ENCODE measurements at places on chromosomes 12 and 14. TPM values are rescaled to one million over a fixed set of nuclear protein-coding genes. Genes with fewer than 3 reads are reported as not detected.

- DNase-seq, result no peak
These were observed 14.4 kb upstream of the CCER1 start for GRCh38 chr12:90969346-90969745.

DNA sequence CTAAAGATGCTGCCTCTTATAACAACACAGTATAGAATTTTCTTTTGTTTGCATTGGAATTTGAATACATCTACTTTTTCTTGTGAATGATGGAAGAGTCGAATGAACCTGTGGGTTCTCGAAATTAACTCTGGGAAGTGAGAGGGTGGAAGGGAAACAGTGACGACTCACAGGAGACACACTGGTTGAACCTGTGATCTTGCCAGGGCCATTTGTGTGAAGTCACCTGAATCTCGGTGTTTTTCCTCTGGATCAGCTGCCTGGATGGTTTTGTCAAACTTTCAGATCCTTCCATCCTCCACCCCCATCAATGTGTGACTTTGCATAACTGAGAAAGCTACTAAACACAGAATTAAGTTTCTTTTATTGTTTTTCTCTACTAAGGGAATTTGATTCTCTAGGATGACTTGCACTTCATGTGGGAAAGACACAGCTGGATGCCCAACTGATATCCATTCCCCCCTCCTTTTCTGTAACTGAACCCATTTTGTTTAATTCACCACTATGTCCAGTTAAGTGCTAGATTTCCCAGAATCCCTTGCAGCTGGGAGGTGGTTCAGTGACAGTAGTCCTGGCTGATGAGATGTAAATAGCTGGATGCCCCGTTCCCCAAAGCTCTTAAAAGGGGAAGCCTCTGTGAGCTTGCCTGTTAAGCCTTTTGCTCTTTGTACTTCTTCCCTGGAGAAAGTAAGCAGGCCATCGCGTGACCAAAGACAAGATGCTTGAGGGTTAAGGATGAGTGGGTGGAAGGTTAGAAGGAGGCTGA lies 6.3 kb downstream of the PPFIBP1 start:
- DNase-seq, result no peak

DNA sequence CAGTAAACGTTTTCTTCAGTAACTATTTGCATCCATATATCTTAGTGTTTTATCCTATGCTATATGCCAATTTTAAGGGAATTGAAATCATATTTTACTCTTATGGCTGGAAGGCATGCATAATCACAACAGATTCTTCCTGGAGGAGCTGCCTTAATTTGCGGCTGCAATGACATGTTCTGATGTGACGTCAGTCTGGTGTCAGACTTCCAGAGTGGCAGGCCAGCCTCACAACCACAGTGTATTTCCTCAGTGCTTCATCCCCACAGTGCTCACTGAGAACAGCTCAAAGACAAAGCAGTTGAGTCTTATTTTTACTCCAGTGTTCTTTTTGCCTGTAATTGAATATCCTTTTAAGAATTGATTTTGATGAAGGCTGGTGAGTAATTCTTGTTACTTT lies 107.1 kb downstream of the PLEKHA5 start:
- DNase-seq, result no peak

The IL26 gene
- not detected for total RNA-seq

- no peak for DNase-seq
These were observed 75.3 kb downstream of the BMP4 start for GRCh38 chr14:53881161-53881871.

DNA sequence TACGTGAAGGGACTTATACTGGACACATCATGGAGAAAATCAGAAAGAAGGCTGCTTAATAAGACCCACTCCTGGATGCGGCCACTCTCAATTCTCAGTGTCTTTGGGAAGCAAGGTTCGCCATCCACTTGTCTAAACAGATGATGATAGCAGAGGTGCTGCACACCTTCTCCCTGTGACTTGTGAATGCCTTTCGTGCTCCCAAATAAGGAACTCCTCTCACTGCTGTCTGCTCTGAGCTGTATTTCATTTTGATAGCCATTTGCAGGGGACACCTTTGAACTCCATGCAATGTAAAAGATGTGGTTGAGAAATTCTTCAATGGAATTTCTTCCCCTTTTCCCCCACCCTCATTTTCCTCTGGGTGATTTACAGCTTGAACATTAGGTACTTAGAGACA lies 11.6 kb downstream of the RMST start:
- no peak for DNase-seq

DNA sequence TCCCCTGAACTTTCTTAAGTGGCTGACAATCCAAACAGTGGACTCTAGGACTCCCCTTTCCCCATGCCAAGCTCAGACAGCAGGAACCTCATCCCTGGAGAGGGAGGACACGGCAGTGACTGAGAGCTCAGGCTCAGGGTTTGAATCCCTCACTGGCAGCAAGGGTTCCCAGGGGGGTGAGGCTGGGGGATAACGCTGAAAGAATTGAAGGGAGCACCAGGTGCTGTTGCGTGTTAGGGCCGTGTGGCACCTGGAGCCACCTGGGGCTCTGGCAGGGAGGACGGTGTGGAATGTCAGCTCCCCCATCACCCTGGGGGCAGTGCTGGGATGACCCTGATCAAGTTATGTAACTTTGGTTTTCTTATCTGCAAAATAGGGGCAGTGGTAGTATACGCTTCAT lies 40.1 kb downstream of the ANO2 start:
- no peak for DNase-seq

The DIP2B gene
- total RNA-seq, result 28.6 TPM

The EEF1AKMT3 gene
- total RNA-seq, result 4.0 TPM

The KLRF2 gene
- not detected for total RNA-seq

- DNase-seq, result no peak
These were observed 37.8 kb downstream of the TNFAIP2 start for GRCh38 chr14:103161054-103161397.

The FSCB gene
- not detected for total RNA-seq

DNA sequence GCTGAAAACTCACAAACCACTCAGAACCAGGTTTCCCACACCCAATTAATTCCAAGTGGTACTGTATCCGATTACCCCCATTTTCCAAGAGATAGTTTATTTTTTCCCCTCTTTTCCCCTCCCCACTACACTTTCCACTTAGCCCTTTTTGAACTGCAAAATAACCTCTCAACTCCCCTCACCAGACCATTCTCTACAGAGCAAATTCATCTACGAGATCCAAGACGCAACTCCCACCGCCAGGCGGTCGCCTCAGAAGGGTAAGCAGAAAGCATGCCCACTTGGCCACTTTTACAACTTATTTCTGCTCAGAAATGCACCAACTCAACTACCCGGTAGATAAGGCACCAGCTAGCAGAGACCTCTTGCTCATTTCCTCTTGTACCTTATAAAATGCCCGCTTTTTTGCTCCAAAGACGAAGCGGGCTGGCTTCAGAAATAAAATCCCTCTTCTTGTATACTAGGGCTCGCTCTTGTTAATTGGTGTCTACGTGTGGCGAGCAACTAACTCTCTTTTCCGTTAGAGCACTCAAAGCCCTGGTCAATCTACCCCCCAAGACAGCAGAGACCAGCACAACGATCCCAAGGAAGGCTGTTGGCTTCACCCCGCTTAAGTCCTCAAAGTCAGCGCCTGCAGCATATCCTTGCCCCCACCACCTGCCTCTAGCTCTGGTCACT lies 910 bp upstream of the SRP54 start:
- DNase-seq, result no peak

The LRRIQ1 gene
- not detected for total RNA-seq

- DNase-seq, result peak; percentile 29
These were observed at the start of gene DACT1 for GRCh38 chr14:58637391-58638230. DACT1 (plus strand) TSS chr14:58637962; CDS start chr14:58638203, 241 bp downstream.

DNA sequence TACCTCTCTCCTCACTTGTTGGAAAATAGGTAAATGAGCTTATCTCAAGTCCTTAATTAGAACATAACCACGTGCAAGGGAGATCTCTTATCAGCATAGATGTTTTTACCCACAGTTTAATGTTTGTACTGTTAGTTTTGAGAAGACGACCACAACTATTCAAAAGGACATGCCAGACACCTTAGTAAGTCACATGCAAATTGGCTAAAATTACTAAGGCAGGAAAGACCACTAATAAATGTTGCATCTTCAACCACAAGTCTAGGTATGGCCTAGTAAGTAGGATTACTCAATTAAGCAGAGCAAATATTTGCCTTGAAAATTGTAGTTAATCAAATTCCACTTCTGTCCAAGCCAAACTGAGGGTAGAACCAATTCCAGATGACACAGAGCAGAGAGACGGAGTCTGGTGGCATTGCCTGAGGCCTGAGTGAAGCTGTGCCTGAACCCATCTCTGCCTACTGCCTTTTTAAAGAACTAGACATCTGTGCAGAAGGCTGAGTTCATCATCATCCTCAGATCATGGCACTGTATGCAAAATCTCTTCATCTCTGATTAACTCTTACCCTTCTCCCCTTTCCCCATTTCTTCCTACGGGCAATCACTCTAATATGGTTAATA lies 29.7 kb upstream of the CHST11 start:
- no peak for DNase-seq

DNA sequence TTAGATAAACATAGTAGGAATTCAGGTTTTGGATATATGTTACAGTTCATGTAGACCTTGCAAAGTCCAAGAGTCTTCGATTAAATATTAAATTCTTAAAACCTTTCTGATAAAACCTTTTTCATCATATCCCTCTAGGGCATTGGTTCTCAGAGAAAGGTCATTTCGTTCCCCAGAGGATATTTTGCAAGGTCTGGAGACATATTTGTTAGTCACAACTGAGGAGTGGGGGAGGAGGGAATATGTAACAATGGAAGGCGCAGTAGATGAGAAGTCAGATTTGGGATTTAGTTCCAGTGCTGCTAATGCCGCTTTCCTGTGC lies 5.3 kb downstream of the TMEM253 start:
- DNase-seq, result no peak

DNA sequence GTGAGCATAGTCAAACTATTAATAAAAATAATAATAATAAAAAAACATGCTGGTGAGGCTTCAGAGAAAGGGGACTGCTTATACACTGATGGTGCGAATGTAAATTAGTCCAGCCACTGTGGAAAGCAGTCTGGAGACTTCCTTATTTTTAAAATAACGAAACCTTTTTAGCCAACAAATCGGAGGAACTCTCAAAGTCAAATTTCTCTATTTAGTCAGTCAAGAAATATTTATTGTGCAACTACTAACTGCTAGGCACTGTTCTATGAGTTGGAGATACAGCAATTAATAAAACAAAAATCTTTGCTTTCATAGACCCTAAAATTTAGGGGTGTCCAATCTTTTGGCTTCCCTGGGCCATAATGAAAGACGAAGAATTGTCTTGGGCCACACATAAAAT lies 10.8 kb downstream of the TAOK3 start:
- DNase-seq, result no peak

- no peak for DNase-seq
These were observed 133.1 kb downstream of the PRIMA1 start for GRCh38 chr14:93655078-93655750.

DNA sequence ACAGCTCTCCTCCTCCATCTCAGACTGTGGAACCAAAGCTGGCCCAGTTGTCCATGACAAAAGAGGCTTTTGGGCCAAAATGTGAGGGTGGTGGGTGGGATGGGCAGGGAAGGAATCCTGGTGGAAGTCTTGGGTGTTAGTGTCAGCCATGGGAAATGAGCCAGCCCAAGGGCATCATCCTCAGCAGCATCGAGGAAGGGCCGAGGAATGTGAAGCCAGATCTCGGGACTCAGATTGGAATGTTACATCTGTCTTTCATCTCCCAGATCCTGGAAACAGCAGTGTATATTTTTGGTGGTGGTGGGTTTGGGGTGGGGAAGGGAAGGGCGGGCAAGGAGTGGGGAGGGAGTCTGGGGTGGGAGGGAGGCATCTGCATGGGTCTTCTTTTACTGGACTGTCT lies 11.8 kb upstream of the TAMALIN start:
- no peak for DNase-seq

The TAS2R20 gene
- 2.1 TPM for total RNA-seq

All from naive thymus-derived CD8-positive, alpha-beta T cell (primary cell).